ENCODE measurements at places on chromosomes 1 and 21.

- no peak for DNase-seq
Measured at GRCh38 chr1:46298387-46298786, 5.0 kb downstream of the LRRC41 start.

- no peak for DNase-seq
Measured at GRCh38 chr1:88685259-88685620, 1.2 kb downstream of the PKN2 start.

GRCh38 chr1:214493126-214493796 is 58.1 kb downstream of the PTPN14 start:
- no peak for DNase-seq

GRCh38 chr1:34359411-34359810 is 182.7 kb downstream of the C1orf94 start:
- DNase-seq = no peak

DNA sequence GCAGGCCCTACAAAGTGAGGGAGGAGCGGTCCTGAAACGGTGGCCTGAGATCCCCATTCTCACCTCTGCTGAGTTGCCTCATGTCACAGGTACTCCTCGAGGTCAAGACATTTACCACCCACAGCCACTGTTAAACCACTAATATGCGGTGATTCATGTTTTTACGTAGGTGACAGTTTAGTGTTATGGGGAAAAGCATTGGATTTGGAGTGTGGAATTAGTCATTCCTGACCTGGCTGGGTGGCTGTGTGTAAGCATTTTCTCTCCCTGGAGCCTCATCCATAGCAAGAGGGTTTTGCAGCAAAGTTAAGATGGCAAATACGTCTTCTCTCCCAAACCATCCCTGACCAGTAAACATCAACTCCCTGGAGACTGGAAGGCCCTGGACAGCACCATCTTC is 57.8 kb upstream of the KCNJ6 start:
- DNase-seq = no peak

GRCh38 chr1:68173936-68174737 is 58.2 kb downstream of the WLS start:
- no peak for DNase-seq

DNA sequence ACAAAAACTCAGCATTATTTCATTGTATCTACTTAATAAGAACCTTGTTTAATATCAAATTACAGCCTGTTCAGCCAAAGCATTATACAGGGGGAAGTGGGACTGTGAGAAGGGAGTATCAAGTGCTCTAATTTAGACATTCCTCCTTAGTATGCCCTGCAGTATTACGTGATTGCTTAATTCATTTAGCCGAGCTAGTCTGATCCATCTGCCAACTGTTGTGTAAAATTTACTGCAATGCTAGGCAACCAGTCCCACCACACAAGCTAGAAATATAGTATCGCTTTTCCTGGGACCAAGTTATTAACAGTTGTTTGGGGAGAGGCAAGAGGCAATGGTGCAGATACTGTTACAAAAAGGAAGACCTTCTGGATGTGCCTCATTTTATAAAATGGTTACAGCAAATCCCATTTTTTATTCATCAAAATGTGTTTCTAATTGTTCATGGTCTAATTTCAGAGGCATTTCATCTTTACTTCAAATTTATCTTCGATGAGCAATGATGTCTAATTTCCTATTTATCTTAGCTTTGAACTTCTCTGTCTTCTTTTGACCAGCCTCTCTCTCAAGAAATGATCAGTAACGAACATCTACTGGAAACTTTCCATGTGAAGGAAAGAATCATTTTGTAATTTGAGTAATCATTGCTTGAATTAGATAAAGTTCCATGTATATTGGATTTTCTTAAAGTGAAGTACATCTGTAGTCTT is 283.3 kb downstream of the DUSP10 start:
- no peak for DNase-seq

- no peak for DNase-seq
Measured at GRCh38 chr1:41109310-41110197, 88.0 kb upstream of the SLFNL1 start.

DNA sequence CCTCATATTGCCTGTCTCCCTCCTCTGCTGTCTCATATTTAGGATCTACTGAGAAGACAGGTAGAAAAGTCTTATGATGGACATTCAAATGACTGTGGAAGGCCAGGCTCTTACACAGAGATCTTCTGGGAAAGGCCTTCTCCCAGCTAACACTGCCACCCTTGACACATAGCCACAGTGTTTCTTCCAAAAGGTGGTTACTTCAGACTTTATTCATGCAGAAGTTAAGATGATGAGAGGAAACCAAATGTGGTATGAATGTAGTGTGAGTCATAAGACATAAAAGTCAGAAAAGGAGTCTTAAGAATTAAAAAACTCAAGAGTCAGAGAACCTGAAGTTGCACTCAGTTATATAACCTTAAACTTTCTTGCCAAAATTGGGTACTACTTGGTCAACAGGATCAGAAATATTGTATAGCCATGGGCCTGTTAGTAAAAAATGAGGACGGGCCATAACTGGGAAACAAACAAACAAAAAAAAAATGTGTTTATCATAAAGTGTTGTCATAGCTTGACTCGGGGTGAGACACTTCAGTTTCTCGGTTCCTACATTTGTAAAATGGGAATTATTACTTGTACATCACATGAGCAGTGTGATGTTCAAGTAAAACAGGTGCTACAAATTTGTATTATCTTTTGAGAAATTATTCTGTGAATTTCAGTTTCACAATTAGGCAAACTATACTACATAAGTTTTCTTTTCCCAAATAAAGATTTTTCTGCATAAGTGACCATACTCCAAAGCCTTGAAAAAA is 1.2 kb upstream of the DENND1B start:
- DNase-seq = no peak

DNA sequence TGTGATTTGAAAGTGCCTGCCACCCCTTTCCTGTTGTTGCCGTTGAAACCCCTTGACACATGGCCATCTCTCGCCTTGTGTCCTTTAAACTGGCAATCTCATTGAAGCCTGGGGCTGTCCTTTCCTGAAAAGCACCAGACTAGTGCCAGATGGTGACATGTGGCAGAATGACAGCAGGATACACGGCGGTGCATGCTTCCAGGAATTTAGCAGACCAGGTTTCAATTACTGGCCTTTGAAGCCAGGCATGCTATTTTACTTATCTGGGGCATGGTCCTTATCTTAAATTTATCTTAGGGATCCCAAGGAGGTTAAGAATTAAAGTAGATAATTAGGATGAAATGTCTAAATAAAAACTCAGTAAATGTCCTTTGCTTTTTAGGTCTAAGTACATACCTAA is 15.2 kb downstream of the PLPPR4 start:
- DNase-seq = no peak

GRCh38 chr1:32743380-32744070 is 41.0 kb upstream of the SYNC start:
- no peak for DNase-seq

GRCh38 chr1:173314656-173315055 is 107.5 kb upstream of the TNFSF4 start:
- DNase-seq = no peak

GRCh38 chr1:119791377-119791776 is 19.9 kb downstream of the REG4 start:
- DNase-seq = no peak

GRCh38 chr1:85243372-85243771 is 16.1 kb downstream of the C1orf52 start:
- DNase-seq = no peak

- DNase-seq = peak; percentile 27
Measured at GRCh38 chr1:244969355-244970235, 105.3 kb upstream of the HNRNPU start.

GRCh38 chr1:220990427-220991339 is 111.4 kb downstream of the HLX start:
- no peak for DNase-seq

GRCh38 chr1:235503403-235504121 is 690 bp downstream of the B3GALNT2 start:
- DNase-seq = peak; percentile 11

- no peak for DNase-seq
Measured at GRCh38 chr1:206833106-206833680, 32.2 kb upstream of the IL20 start.

- no peak for DNase-seq
Measured at GRCh38 chr1:116496898-116497297, 73.9 kb downstream of the CD58 start.

DNA sequence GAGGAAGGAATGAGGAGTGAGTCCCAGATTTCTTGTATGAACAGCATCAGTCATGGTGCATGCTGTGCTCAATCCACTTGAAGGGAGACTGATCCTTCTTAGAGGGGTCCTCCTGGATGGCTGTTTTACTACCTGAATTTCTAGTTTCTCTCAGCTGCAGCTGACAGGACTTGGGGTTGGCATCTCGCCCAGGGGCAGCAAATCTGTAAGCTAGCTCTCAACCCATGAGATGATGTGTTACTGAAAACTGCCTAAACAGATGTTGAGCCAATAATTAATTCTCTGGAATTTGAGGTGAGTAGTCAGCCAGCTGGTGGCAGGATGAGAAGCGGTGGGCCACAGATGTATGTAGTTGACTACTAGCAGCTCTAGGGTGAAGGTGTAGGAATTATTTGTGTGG is 19.6 kb downstream of the BACH1 start:
- DNase-seq = no peak

GRCh38 chr1:89041119-89041641 is 18.5 kb upstream of the GBP3 start:
- no peak for DNase-seq

GRCh38 chr1:184672013-184672726 is 82.5 kb downstream of the EDEM3 start:
- DNase-seq = no peak

- no peak for DNase-seq
Measured at GRCh38 chr1:33167650-33168447, 14.0 kb downstream of the TRIM62 start.

- no peak for DNase-seq
Measured at GRCh38 chr1:78728359-78728758, 78.7 kb downstream of the IFI44 start.

GRCh38 chr1:172121081-172121717 is 279.9 kb downstream of the DNM3 start:
- no peak for DNase-seq

DNA sequence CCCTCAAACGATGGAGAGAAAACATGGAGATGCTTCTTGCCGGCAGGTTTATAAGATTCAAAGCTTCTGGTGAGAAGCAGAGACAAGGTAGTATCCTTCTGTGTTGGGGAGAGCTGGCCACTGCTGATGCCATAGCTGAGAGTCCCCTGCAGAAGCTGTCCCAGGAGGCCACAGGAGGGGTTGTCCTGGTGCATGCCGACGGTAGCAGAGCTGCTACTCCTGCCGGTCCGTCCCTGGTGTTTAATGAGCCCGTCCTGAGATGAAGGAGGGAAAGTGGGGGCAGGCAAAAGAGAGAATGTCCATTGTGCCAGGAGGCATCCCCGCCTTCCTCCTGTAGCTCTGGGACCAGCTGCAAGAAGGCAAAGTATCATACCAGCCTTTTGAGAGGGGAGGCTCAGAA is 10.4 kb upstream of the C2CD2 start:
- DNase-seq = no peak

- DNase-seq = no peak
Measured at GRCh38 chr1:7745783-7746182, 25.3 kb upstream of the VAMP3 start.

All from stimulated activated CD8-positive, alpha-beta memory T cell treated with anti-CD3 and anti-CD28 coated beads, Interleukin-7, amount 100 ng/mL, for 1 hour (primary cell).